Left kidney (tissue), 8 donors: ENCODE measurements at places on chromosomes 12 and 14.

DNA sequence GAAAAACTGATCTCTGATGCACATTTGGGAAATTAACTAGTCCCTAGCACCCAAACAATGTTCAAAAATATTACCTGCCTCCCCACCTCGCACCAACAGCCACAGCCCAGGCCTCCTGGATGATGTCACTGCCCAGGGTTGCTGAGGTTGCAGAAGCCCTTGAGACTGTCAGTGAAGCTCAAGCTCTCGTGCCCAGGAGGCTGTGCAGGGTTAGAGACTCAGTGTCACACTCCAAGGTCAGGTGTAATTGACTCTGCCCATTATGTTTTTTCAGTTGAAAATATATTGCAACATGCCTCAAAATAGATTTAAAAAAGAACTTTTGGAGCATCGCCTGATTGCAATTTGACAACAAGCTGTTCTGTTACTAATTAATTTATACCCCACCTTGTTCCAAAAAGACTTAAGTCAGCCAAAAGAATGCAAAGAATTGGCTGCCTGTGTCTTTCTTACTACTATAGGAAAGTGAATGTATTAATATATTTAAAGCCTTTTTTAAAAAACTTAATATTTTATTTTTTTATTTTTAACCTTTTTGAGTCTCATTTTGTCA is 72.3 kb downstream of the CMAS start:
- no peak for DNase-seq

DNA sequence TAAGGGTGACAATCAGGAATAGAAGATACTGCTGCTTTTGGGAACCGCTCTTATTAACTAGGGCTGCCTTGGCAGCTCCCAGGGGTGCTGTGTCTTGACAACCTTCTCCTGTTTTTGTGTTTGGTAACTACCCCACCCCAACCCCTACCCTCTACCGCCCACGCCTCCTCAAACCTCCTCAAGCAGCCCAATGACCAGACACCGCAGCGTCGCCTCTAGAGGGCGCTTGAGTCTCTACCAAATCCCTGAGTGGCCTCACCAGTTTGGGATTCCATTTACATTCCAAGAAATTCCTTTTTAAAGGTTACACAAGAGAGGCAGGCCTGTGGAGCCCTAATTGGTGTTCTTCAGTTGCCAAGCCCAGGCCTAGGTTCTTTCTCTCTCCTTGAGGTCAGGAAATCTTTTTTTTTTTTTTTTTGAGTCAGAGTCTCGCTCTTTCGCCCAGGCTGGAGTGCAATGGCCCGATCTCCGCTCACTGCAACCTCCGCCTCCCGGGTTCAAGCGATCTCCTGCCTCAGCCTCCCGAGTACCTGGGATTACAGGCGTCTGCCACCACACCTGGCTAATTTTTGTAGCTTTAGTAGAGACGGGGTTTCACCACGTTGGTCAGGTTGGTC is 72.4 kb upstream of the USP44 start:
- peak; percentile 75 for DNase-seq

DNA sequence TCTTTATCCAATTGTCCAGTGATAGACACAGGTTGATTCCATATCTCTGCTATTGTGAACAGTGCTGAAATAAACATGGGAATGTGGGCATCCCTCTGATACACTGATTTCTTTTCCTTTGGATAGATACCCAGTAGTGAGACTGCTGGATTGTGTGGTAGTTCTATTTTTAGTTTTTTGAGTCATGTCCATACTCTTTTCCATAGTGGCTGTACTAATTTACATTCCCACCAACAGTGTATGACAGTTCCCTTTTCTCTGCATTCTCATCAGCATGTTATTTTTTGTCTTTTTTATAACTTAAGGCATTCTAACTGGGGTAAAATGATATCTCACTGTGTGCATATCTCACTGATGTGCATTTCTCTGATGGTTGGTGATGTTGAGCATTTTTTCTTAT is 24.8 kb upstream of the VASH1 start:
- no peak for DNase-seq

GRCh38 chr14:32197919-32198318 is 3.9 kb upstream of the RNU6-7 start:
- no peak for DNase-seq

GRCh38 chr12:109814600-109815150 is 18.5 kb downstream of the TRPV4 start:
- DNase-seq, result no peak

DNA sequence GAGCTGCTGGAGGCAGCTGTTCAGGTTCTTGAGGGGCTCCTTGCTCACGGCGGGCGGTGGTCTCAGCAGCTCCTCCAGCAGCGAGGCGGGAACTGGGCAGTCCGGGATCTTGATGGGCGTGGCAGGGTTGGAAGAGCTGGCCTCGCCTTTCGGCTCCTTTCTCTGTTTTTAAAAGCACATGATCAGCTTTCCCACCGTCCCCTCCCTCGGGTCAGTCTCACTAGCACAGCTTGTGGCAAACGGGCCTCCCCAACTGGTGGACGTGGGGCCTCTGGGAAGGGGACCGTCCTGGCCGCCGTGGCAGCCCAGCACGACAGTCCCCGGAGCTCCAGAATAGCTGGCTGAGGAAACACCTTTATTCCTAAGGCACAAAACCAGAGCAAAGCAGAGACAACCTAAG is 12.5 kb upstream of the ANKLE2 start:
- no peak for DNase-seq

DNA sequence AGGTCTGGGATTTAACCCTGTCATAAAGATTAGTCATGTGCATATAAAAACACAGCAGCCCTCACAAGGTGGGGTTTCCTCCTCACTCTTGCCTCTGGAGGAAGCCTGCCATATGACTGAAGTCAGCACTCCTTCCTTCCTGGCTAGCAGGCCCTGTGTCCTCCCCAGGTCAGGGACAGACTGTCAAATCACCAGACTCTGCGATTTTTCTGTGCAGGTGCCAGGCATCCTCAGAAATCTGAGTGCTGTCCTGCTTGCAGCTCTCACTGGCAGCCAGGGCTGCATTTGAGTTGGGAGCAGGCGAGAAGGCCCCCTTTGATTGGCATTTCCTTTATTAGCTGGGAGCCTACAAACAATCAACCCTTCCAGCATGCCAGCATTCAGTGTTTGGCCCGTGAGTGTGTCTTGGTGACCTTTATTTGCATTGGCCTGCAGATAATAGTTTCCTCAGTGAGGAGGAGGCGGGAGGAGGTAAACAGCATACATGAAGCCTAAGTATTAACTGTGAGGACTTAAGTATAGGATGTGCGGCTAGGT is 183.8 kb upstream of the ARHGAP5 start:
- DNase-seq, result peak; percentile 17

DNA sequence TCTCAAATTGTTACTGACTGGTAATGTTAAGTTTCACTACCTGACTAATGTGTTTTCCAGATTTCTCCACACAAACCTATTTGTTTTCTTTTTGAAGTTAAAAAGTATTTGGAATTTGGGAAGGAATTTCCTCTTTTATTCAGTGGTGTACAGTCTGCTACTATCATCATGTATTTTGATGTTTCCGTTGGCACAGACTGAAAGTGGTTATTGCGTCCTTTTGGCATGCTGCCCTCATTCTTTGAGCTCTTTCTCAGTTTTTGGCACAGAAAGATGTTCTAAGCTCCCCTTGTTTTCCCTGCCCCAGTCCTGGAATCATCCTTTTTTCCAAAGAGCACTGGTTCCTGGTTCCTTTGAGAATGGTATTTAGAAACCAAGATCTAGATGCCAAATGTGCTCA is 31.4 kb upstream of the RTRAF start:
- no peak for DNase-seq

- DNase-seq, result no peak
These were observed 39.8 kb downstream of the NIN start for GRCh38 chr14:50791201-50791600.

- DNase-seq, result no peak
These were observed 266.6 kb upstream of the FAR2 start for GRCh38 chr12:28882444-28882843.

DNA sequence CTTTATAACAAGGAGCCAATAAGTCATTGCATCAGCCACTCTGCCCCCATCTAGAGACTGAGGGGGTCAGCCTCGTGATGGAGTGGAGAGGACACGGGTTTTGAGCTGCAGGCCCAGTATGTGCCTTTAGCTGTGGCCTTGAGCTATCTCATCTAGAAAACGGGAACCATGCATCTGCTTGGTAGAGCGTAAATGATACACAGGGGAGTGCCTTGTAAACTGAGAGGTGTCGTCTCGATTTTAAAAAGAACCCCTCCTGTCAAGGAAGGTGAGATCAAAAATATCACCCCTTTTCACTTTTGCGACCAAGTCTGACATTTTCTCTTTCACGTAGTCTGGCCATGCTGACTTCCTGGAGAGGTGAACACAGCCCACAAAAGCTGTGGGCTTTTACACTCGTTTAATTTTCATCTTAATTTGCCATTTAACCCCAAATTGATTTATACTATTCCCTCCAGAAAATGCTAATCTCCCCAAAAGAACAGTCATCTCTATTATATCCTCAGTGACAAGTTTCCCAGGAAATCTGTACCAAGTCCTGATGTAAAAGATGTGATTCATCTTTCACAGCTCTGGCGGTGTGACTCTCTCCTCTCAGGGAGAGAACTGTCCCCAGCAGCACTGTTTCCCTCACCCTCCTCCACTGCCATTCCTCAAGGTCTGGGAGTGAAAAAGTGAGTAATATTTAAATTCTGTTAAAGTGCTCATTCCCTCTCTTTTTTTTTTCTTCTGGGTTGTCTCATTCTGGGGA is 30.6 kb downstream of the VCPKMT start:
- no peak for DNase-seq

GRCh38 chr12:127773520-127773919 is 493.4 kb upstream of the TMEM132C start:
- no peak for DNase-seq

- no peak for DNase-seq
These were observed 3.3 kb upstream of the KRT86 start for GRCh38 chr12:52271158-52271557.

DNA sequence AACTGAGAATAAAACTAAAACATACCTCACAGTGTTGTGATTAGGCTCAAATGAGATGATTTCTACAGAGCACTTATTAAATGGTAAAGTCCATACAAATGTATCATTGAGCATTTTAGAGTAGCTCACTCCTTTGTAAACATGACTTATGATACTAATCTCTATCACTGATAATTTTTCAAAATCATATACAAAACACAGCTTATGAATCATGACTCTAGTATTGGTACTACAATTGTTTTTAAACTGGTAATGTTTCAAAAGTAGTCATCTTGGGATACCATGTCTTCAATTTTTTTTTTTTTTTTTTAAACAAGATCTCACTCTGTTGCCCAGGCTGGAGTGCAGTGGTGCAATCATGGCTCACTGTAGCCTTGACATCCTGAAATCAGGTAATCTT is 40.1 kb upstream of the KRR1 start:
- no peak for DNase-seq

DNA sequence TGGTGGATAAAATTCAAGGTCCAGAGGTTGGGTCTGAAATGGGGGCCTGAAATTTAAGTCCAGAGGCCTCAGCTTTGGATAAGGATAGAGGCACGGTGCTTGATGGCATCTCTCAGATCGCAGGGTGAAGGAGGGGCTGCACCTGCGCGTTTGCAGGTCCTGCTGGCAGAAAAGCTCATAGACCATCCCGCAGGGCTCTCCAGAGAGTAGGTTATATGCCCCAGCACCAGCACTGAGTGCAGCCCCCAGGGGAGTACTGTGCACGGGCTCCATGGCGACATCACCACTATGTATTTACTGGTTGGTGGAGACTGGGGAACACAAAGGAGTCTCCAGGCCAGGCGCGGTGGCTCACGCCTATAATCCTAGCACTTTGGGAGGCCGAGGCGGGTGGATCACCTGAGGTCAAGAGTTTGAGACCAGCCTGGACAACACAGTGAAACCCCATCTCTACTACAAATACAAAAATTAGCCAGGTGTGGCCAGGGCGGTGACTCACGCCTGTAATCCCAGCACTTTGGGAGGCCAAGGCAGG is 4.3 kb upstream of the CD63 start:
- no peak for DNase-seq

- no peak for DNase-seq
These were observed 24.8 kb upstream of the PLEKHG6 start for GRCh38 chr12:6285532-6286306.

- no peak for DNase-seq
These were observed 9.2 kb upstream of the CRIP2 start for GRCh38 chr14:105465209-105466031.

DNA sequence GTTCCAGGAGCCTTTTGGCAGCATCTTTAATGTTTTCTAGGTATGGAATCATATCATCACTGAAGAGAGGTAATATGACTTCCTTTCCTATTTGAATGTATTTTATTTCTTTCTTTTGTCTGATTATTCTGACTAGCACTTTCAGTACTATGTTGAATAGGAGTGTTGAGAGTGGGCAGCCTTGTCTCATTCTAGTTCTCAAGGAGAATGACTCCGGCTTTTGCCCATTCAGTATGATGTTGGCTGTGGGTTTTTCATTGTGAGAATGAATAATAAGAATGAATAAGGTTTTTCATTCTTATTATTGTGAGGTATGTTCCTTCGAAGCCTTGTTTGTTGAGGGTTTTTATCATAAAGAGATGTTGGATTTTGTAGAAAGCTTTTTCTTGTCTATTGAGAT is 98.9 kb downstream of the GPHN start:
- no peak for DNase-seq

GRCh38 chr12:78198896-78199295 is 368.2 kb downstream of the NAV3 start:
- no peak for DNase-seq

GRCh38 chr12:65963862-65964240 is 139.6 kb downstream of the HMGA2 start:
- no peak for DNase-seq

GRCh38 chr14:102772781-102773570 is 4.3 kb upstream of the TRAF3 start:
- no peak for DNase-seq

GRCh38 chr14:63045234-63045611 is at the start of gene KCNH5:
Gene KCNH5, minus strand, starts transcription at chr14:63045458. Its CDS starts 272 bp downstream, at chr14:63045186.
- DNase-seq, result peak; percentile 60

- DNase-seq, result no peak
These were observed 33.6 kb upstream of the METAP2 start for GRCh38 chr12:95440401-95440800.

GRCh38 chr12:113497693-113498092 is 26.0 kb upstream of the LHX5 start:
- no peak for DNase-seq

- no peak for DNase-seq
These were observed 102.2 kb downstream of the FBXL14 start for GRCh38 chr12:1491983-1492697.

DNA sequence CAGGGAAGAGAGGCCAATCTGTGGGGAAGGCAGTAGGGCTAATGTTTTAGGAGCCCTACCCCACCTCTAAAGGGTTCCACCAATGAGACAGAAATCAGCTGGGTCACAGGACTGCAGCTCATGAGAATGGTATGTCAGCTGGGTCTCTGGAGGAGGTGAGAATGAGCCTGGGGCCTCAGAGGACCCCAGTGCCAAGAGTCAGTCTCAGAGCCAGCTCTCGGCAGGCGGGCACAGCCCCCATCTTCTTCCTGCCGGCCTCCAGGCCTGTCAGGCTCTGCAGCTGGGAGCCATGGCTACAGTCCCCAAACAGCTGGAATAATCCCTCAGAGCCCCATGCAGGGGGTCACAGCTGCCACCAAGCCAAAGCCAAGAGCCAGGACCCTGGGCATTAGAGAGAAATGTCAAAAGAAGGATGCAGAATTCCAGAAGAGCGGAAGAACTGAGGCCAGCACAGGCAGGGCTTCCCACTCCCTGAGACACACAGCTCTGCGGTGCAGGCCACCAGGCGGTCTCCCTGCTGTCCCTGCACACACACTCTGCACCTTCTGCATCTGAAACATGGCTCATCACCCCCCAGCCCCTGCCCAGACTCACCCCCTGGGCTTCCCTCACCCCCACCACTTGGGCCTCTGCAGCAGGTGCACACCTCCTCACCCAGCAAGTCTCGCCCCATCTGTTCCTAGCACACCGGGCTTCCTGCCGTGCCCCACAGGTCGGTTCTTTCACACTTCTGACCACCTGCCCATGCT is 26.0 kb downstream of the ITPK1 start:
- DNase-seq, result no peak
